ENCODE measurements at places on chromosomes 16 and 17.

DNA sequence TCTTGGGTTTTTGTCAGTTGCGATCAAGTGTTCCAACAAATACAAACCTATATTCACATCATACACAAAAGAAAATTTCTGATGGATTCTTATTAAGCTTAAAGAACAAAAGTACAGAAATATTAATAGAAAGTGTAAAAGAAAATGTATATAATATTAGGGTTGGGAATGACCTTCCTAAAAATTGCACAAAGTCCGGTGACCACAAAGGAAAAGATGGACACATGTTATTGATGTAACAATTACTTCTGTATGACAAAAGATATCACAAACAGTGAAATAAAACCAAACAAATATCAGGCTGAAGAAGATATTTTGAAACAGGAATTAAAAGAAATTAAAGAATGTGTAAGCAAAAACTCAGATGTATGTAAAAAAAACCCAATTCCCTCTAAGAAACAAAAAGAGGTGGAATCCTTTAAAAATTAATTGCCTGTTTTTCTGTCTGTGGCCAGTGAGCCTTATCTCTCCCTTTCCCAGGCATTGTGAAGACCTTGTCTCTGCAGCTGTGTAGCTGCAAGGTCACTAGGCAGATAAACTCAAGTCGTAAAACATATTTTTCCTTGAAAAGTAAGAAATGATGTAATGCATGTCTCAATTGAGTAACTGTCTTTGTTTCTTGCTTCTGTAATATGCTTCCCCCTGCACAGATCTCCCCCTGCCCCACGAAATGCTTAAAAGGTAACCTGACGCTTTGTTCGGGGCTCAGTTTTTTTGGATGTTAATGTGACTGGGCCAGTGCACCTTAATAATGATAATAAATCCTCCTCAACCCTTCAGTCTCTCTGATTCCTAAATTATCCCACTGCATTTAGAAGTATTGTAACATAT lies 2.8 kb downstream of the ST6GALNAC1 start:
- no peak for DNase-seq

- DNase-seq, result no peak
These were observed 11.9 kb downstream of the CDK5RAP3 start for GRCh38 chr17:47982645-47983390.

- no peak for DNase-seq
These were observed 1.9 kb downstream of the PRAC1 start for GRCh38 chr17:48720266-48721008.

DNA sequence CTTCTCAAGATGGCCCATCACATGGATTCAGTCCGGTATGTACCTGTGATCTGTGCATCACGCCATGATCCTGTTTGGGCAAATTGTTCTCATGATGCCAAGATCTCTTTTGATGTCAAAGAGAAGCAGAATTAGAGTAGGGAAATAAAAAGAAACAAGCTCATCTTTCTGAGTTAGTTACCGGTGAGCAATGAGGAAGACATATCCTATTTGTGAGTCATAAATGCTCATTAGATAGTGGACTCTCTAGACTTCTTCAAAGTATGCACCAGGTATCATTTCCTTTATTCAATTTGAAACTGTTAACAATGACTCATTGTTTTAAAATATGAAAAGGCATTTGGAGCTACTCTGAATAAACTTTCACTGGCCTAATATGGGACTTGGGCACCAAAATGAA lies 8.0 kb upstream of the KRTAP4-12 start:
- no peak for DNase-seq

- no peak for DNase-seq
These were observed 8.8 kb upstream of the TMEM238L start for GRCh38 chr17:10812674-10813073.

GRCh38 chr17:15947271-15947670 lies 2.3 kb downstream of the ADORA2B start:
- no peak for DNase-seq

- DNase-seq, result no peak
These were observed 64.1 kb downstream of the PLD6 start for GRCh38 chr17:17141860-17142552.

DNA sequence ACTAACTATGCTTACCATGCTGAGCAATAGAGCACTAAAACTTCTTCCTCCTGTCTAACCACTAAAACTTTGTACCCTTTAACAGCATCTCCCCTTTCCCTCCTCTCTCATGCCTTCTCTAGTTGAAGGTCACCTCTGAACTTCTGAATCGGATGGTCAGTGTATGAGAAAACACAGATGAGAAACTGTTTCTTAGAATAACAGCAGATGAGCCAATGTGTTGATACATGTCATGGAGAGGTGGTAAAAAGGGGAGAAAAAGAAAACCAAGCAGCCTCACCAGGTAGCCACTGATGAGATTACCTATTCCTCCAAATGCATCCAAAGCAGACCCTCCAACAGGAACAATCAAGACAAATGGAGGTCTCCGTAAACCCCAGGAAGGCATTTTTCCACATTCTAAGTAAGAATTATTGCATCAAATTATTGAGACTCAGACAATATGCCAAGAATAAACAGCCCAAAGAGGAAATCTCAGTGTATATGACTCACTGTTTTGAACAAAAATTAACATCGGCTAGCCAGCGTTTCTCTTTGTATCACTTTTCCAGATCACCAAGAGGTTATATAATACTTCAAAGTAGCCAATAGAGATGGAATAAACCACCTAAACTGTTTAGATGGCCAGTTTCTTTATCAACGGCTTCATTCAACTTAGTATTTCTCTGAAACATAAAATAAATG lies 793.3 kb upstream of the SOX9 start:
- DNase-seq, result no peak

DNA sequence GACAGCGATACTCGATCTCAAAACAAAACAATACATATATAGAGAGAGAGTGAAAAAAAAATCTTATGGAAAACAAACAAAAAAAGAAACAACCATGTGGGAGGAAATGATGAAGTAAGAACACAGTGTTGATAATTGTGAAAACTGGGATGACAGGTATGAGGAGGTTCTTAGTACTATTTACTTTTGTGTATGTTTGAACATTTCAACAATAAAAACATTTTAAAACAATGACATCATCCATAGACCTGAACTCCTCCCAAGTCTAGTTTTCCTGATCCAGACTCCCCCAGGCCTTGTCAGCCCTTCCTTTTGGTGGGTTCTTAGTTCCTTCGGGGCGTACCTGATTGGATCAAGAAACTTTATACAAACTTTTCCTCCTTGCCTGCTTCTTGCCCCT lies 51.7 kb downstream of the CCDC42 start:
- no peak for DNase-seq

DNA sequence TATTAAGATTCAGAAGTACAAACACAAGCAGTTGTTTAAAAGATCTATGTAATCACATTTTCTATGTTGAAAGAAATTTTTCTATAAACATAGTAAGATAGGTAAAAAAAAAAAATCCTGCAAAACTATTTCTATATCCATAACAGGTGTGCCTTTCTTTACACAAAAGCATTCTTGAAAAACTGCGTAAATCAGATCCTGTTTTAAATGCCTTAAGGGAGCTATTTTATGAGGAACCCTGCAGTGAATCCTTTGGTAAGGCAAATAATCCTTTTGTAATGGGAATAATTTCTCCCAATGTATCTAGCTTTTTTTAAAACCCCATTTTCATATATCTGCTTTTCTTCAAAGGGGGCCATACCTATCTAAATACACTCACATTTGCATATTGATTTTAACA lies 157.3 kb downstream of the AATF start:
- no peak for DNase-seq

GRCh38 chr17:49190932-49191331 lies 19.4 kb downstream of the GNGT2 start:
- peak; percentile 1 for DNase-seq

- no peak for DNase-seq
These were observed 126.0 kb upstream of the GOT2 start for GRCh38 chr16:58859958-58860669.

DNA sequence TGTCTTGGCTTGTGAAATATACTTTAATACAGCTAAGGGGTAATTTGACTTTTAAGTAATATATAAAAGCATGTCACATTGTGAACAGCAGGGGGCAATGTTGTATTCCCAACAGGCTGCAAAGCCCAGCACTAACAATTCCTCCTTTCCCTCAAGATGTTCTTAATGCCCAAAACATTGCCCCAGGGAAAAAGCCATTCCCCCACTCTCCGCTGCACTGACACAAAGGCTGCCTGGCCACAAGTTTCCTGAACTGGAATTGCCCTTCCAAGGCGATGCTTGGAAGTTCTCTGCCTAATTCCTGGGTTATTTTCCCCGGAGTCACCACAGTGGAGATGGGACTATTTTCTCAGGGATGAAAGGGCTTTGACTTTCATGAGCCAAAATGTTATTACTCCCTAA lies 27.2 kb downstream of the CLEC16A start:
- DNase-seq, result peak; percentile 92

- DNase-seq, result no peak
These were observed 11.0 kb upstream of the CUEDC1 start for GRCh38 chr17:57966246-57966645.

- no peak for DNase-seq
These were observed 141.7 kb upstream of the ANKFN1 start for GRCh38 chr17:56011406-56012131.

Measured in NCI-H2171 treated with DMSO at 0.1 percent for 48 hours (cell line).